ENCODE measurements at places on chromosomes 1 and 21.

- peaks cover 8% of the 10 kb centered on the region for H3K36me3 ChIP-seq
- no peak overlapping the region for H3K4me3 ChIP-seq
- no peak for DNase-seq
- no peak overlapping the region for H3K27ac ChIP-seq
- H3K27me3 ChIP-seq, result no peaks in the 10 kb centered on the region
Measured at GRCh38 chr1:110218739-110219138, 8.6 kb downstream of the KCNC4 start.

DNA sequence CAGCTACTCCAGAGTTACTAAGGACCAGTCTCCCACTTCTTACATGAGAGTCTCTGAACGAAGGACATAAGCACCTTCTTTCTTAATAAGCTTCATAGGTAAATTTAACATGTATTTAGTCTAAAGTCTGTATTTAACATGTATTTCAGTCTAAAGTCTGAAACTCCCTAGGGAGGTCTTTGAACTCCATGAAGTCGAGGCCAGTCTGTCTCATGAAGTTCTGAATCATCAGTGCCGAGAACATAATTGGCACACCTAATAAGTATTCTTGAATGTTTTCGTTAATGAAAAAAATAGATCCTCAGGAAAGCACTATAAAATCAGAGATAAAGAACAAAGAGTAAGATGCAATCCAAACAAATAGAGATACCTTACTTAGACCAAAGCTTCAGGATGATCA is 945.5 kb downstream of the TTLL7 start:
- no peak for DNase-seq
- H3K4me1 ChIP-seq, result no peaks in the 10 kb centered on the region
- no peak overlapping the region for H3K27ac ChIP-seq
- no peaks in the 10 kb centered on the region for H3K27me3 ChIP-seq
- no peak overlapping the region for H3K4me3 ChIP-seq
- no peaks in the 10 kb centered on the region for H3K36me3 ChIP-seq

DNA sequence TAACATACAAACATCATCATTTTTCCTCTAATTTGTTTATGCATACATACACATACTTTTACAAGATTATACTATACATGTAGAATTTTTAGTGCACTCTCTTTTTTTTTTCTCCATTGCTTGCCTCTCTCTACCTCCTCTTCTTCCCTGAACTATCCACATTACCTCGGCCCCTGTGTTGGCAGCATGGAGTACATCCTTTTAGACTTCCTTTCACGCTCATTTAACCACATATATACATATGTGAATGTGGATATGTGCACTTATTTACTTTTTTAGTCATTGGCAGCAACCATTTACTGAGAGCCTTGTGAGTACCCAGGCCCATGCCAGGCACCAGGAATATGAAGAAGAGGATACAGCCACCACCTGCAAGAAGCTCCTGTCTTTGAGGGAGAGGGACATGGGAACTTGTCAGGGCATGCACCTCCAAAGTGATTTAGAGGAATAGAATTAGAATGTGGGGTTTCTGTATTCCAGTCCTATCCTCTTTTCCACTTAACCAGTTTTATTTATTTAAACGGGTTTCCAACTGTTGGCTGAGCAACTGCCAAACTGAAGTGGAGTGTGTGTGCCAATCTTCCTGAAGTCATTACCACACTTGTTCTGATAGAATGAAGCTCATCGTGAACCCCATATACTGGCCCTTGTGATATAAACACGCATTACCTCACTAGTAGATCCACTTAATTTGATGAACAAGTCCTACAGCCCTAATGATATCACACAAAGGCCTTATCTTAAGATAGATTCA is 212.6 kb downstream of the TNR start:
- H3K27me3 ChIP-seq, result no peaks in the 10 kb centered on the region
- H3K4me3 ChIP-seq, result no peak overlapping the region
- DNase-seq, result no peak
- no peak overlapping the region for H3K27ac ChIP-seq

DNA sequence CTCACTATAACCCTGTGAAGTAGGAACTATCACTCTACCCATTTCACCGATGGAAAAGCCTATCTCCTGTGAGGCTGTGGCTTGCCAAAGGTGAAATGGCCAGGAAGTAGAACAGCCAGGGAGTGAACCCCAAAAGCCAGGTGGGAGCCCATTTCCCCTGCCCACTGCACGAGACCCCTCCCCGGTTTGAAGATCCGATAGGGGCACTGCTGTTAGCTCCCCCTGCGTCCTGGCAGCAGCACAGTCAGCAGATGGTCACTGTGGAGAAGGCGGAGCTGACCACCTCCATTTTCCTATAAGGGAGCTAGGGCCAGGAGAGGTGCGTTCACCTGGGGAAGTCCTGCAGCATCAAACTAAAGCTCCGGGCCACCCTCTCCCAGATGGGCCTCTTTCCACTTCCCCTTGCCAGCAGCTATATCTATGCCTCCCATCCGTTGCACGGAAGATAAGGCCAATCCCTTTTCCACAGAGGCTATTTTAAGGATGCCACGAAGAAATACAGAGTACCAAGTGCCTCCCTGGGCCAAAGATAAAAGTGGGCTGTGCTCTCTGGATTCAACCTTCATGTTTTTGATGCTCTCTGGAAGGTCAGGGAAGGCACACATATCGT is 7.8 kb downstream of the ERG start:
- no peaks in the 10 kb centered on the region for H3K27me3 ChIP-seq
- no peak overlapping the region for H3K4me3 ChIP-seq
- H3K36me3 ChIP-seq, result no peaks in the 10 kb centered on the region
- peak overlapping the region; percentile 53 for H3K27ac ChIP-seq
- H3K4me1 ChIP-seq, result peaks cover 20% of the 10 kb centered on the region

Measured in vagina (tissue), 2 donors.